CMK (cell line): ENCODE measurements at places on chromosomes 5 and 9.

- no peak for DNase-seq
These were observed 294.8 kb downstream of the GADD45G start for GRCh38 chr9:89899573-89899972.

GRCh38 chr9:77418226-77418625 lies 229.9 kb downstream of the GNA14 start:
- DNase-seq = no peak

DNA sequence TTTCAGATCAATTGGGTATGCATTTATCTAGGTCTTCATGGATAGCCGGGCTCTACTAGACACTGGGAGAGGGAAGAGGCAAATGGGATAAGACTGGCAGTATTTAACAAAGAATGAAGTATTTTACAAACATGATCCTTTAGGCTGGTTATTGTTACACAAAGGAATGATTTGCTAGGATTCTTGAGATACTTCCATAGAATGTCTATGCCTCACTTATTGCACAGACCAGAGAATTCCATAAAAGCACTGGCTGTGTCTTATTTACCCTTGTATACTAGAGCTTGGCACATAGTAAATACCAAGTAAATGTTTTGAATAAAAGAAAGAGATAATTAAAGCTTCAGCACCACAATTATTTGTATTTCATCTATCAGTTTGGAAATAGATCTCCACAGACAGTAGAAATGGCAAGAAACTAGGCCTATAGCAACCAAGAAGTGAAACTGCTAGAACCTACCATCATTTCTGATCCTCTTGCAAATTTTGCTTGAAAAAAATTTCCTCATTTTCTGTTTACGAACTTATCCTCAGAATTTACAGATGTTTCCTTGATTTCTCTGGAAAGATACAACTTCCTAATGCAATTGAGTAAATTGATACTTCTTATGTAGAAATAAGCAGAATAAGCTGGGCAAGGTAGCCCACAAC lies 3.8 kb downstream of the PDCD1LG2 start:
- DNase-seq = no peak

DNA sequence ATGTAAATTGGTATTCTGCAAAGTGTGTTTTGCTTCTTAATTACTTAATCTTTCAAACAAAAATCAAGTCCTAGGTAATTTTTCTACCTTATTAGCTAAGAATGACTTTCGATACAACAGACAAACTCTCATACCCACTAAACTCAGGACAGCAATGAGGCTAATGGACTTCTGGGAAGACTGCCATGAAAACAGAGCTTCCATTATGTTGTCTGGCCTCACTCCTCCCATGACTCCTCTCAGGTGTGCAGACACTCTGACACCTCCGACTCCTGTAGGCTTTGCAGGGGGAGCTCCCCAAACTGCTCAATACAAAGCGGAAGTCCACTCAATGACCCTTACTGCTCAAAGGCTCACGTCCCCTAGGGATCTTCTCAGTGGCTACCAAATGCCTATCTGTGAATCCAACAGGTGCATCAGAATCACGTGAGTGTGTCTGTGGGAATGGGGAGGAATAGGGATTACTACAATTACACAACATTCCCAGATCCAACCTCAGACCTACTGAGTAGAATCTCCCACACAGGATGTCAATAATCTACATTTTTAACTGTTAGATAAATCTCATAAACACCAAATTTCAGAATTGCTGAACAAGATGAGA lies 289.9 kb downstream of the RAB3C start:
- no peak for DNase-seq
